ENCODE measurements at places on chromosomes 5 and 9. TPM values are rescaled to one million over a fixed set of nuclear protein-coding genes. Genes with fewer than 3 reads are reported as not detected.

Gene KLF4
- total RNA-seq = 3.6 TPM

DNA sequence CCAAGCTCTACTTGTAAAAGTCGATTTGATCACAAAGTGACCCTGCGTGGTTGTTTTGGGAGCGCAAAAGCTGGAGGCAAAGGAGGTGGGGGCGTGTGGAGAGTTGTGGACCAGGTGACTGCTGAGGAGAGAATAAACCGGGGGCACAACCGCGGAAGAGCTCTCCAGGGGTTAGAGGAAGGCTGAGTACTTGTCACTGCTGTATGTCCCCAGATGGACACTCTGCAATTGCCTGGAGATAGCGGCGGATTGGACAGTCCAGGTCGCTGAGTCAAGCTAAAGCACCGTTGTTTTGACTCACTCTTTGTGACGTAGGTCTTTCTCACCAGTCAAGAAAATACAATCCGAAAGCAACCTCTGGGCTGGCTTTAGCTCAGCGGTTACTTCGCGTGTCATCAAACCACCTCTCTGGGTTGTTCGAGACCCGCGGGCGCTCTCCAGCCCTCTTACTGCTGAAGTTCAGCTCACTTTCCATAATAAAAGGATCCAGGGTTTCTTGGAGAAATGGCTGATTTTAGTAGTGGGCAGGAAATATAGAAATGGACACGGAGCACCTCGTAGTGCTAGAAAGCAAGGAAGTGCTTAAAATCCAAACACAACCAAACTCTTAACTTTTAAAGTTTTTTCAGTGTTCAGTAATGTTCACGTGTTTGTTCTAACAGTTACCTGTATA lies 25.7 kb downstream of the ZMAT2 start:
- peak; percentile 95 for DNase-seq

Gene CCIN
- not detected for total RNA-seq

DNA sequence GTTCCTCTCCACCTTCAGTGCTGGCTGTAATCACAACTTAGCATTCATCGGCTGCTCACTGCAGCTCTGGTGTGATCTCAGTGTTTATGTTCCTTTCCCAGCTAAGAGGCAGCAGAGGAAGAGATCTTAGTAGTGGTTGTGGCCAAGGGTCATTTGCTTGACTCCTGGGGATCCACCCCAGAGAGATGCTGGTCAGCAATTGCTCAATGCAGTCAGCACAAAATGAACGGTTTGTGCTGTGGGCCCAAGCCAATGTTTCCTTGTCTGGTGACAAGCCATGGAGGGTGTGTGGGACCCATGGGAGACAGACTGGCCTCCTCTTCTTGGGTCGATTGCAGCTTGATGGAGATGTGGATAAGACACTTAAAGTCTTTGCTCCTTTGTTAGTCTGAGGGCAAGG lies 16.1 kb upstream of the FRMD3 start:
- DNase-seq = no peak

- DNase-seq = peak; percentile 61
Measured at GRCh38 chr5:72378639-72379289, 58.6 kb downstream of the PTCD2 start.

GRCh38 chr5:127957183-127957582 lies 126.4 kb upstream of the SLC12A2 start:
- DNase-seq = peak; percentile 14

- DNase-seq = no peak
Measured at GRCh38 chr9:79185866-79186265, 385.9 kb upstream of the TLE4 start.

DNA sequence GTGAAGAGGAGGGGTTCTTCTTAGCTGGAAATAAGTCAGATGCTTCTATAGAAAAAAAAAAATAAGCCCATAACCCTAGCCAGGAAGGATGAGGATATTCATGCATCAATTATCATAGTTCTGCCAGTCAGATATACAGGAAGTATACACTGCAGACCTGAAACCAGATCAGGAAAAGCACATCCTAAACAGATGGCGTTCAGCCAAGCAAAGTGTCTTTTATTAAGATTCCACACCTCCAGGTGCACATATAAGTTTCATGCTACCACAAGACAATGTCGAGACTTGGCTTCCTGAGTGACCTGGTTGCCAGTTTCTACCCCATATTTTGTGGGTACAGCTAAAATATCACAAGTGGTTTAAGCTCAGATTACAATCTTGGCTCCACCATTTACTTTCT lies 108.3 kb downstream of the CETN3 start:
- no peak for DNase-seq

Gene OBP2B
- not detected for total RNA-seq

Gene PCDHGC4
- total RNA-seq = 0.11 TPM

- peak; percentile 62 for DNase-seq
Measured at GRCh38 chr5:81856948-81857928, 106.3 kb upstream of the SSBP2 start.

DNA sequence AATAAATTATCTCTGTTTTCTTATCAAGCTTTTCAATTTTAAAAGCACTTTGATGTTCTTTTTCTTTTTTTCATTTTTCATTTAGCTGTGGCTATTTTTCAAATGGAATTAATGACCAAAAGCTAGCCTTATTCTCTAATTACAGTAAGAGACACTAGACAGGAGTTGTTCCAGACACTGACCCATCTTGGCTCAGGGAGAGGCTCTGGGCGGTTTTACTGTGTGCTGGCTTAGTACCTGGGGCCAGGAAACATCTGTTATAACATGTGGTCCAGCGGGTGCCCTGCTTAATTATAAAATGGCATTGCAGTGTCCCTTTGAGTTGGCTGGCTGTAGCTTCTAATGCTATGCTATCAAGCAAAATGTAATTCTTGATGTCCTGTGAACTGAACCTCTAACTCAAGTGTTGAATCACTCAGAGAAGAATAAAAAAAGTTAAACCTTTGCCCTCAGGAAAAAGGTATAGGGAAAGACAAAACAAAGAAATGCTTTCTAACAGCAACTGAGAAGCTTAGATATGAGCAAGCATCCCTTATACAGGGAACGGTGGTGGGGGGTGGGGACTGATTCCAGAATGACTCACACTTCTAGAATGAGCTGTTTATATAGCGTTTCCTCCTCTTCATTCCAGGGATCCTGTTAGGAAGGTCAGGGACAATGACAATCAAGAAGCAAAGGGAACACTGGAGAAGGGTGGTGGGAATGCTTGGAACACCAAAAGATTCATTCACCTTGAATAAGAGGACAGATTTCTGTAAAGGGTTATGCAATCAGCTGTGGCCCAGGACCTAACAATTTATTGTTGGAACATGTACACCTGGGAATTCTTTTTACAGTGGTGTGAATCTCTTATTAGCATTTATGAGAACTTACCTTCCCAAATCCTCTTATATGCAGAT lies 58.7 kb upstream of the NFIB start:
- DNase-seq = peak; percentile 53

- DNase-seq = no peak
Measured at GRCh38 chr5:91194824-91195381, 188.2 kb downstream of the ARRDC3 start.

Gene GRXCR2
- total RNA-seq = not detected
